Breast epithelium (tissue), 4 donors: ENCODE measurements at places on chromosomes 4 and X.

GRCh38 chr4:144750348-144750747 lies 104.4 kb downstream of the HHIP start:
- no peak for DNase-seq

GRCh38 chrX:132406106-132406505 lies 82.7 kb downstream of the MBNL3 start:
- no peak for DNase-seq

DNA sequence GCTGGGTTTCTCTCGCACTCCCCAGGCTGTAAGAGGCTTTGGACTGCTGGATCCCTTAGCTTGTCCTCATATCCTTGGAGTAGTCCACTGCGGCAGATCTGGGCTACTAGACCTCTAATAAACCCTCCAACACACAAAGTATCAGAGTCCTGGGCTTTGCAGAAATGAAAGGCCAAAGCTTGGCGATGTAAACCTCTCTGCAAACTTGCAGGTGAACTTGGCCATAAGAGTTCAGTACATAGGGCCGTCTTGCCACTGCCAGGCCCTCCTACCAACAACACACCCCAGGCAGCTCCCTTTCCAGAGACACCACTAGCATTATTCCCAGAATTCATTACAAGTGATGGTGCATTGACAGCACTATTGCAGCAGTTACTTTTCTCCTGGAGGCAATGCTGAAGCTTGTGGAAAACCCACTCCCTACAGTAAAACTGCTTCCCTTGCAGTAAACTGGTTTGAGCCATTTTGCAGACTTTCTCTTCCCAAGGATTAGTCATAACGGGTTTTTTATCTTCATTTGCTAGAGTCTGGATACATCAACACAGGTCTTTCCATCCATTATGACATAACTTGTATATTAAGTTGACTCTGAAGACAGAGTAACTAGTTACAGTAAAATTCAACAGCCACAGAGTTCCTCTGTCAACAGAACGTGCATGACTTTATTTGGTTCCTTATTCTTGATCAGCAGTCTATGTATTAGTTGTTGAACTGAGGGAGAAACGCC lies 2.4 kb downstream of the ANKRD50 start:
- DNase-seq: no peak

DNA sequence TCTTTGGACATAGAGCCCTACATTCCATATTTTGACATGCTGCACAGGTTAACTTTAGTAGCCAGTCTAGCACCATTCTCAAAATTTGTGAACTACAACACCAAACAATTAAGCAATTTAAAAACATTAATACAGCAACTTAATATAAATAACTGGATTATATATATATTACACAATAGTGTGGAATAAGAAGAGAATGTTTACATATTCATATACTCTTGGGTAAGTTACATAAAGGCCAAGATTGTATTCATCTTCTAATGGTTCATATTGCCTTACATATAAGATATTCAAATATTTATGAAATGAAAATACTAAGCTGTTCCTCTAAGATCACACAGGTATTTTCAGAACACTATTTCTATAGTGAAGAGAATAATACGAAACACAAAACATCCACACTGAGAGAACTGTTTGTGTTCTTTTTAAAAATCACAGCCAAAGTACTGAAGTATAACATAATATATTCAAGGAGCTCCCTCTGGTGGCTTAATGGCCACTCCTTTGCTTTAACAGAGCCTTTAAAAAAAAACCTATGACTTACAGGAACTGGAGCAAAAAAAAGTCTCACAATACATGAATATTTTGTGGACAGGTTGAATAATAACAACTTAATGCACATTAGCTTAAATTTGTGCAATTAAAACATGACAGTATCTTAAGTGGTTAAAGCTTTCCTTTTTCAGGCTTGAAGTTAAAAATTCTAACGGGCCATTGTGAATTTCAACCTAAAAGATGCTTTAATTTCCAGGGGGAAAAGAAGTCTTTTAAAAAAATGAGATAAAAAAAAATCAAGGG lies 46.2 kb downstream of the NEK1 start:
- no peak for DNase-seq

- no peak for DNase-seq
Observed at GRCh38 chrX:459611-460010, 72.9 kb upstream of the PPP2R3B start.

GRCh38 chrX:45778616-45779015 lies 577.9 kb upstream of the DIPK2B start:
- no peak for DNase-seq

DNA sequence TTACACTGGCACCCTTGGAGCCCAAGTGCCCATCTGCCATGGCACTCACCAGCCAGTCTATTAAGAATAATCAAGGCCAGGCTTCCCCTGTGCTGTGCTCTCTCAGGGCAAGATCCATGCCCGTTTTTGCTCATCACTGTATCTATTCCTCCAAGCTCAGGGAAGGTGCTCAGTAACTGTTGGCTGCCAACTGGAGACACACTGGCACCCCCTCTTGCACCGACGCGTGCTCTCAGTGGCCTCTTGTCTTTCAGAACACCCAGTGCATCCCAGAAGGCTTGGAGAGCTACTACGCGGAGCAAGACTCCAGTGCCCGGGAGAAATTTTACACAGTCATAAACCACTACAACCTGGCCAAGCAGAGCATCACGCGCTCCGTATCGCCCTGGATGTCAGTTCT lies 30.1 kb downstream of the NSG1 start:
- DNase-seq: no peak

DNA sequence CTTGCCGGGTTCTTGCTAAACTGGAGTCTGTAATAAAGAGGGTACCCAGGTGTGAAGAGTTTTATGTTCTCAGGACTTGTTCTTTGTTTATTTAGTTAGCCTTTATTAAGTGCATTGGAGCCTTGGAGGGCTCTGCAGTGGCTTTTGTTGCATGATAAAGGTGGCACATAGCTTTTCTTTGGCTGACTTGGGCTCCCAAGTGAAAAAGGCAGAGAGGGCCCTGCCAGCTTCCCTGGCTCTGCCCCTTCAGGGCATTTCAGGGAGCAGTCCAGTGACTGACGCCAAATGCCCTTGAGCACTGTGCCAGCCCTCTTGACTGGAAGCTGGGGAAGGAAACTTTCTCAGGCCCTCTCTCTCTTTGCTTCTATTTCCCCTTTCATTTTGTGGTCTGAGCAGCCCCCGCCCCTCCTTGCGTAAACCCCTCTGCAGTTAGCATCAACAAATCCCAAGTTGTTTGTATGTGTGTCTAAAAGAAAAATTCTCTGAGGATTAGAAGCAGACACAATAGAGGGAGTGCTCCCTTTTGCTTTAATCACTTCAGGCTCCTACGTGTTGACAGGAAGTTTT lies 152.2 kb downstream of the NHS start:
- no peak for DNase-seq
